ENCODE measurements at places on chromosomes 16 and 17.

DNA sequence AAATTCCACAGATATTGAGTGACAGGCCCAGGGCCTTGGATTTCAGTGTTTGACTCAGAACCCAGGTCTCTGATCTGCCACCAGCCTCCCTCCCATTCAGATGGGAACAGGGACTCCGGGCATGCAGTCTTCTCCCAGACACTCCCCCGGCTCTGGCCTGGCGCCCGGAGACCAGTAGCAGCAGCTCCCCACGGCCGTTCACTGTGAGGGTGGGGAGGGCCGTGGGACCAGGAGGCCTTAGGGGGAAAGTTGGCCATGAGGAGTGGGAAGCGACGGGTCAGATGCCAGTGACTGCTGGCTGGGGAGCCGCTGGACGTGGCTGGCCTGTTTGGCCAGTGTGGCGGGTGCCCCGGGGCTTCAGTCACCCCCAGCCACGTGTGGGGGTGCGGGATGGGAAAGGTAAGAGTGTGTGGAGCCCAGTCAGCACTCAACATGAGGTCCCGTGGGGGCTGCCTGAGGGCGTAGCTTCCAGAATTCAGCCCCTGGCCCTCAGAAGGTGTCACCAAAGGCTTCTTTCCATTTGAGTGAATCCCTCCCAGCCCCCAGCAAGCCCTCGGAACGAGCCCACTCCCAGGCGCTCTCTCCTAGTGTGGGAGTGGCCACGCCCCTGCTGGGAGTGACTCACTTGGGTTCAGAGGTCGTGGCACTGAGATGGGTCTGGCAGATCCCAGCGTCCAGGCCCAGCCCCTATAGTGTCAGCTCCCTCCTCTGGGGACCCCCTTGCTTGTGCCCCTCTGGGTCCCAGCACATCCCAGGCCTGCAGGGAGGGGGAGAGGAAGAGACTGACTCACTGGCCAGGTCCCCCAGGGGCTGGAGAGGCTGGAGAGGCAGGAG is 309.4 kb downstream of the SEC14L1 start:
- DNase-seq: no peak

GRCh38 chr16:30715750-30716445 is 16.9 kb downstream of the SRCAP start:
- DNase-seq: no peak

DNA sequence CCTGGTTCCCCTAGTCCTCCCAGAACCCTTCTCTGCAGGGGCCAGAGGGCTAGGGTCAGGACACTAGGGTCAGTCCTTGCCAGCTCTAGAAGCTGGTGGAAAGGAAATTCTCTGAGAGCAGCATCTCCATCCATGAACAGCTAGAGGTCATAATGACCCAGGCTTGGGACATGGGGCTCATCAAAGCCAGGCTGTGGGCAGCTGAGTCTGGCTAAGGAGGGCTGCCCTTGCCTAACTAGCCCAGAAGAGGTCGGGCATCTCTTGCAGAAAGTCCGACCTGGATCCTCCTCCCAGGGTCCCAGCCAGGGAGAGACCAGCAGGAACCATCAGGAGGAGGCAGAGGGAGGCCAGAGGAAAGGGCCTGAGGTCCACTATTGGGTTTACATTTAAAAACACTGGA is 4.3 kb downstream of the MPO start:
- no peak for DNase-seq

DNA sequence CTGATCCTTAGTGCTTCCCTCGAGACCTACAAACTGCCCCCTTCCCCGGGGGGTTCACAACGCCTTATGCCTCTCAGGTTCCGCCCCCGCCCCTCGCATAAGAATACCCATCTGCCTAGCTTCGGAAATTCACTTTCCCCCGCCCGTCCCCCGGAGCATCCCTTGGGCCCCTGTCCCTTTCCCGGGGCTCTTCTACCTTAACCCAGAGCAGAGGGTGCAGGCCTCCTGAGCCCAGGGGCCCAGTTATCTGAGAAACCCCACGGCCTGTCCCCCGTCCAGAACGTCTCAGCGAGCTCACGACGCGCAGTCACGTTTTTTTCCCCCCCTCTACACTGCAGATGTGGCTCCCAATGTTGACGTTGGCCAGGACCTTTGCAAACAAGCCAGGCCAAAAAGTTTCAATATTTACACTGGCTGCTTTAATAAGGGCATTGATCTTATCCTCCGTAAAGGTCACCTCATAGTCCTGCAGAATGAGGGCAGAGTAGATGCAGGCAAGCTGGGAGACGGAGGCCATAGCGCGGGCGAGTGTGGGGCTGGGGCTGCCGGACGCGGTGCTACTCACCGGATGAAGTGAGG is 1.4 kb upstream of the NBR1 start:
- DNase-seq: peak; percentile 8

- DNase-seq: no peak
Observed at GRCh38 chr17:7593296-7593695, 3.4 kb upstream of the SOX15 start.

GRCh38 chr17:76480632-76481031 is 13.2 kb downstream of the AANAT start:
- DNase-seq: no peak

Data from HS-5 (cell line).